ENCODE measurements at places on chromosomes 7 and 10.

DNA sequence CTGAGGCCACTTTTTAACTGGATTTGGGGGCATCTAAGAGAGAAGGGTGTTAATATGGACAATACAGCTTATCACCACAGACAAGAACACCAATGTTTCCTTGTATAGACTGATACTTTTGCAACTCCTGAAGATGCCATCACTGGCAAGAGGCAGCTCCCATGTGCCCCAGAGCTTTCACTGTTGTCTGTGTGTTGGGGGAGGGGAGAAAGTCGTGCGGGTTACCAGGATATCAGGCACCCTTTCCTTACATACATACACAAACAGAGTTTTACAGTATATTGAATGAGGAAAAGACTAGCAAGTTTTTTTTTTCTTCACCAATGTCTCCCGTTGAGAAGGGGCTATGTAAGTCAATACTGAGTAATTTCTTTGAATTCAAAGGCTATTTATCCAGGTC is 4.1 kb upstream of the DLX6 start:
- no peak for DNase-seq

DNA sequence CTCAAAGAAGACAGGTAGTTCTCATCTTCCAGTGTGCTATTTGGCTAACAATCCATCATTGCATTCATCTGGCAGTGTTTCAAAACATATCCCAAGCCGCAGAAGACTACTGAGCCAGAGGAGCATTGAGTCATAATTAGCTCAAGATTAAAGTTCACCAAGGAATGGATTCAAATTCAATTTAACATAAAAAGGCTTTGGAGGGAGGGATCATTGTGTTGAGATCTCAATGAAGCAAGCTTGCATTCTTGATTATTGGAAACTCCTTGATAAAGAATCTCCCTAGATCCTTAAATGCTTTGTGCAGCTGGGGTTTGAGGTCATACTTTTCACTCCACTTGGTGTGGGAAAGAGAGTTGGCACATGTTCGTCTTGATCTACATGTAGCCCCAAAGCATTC is 142.8 kb upstream of the SEMA3A start:
- DNase-seq = no peak

DNA sequence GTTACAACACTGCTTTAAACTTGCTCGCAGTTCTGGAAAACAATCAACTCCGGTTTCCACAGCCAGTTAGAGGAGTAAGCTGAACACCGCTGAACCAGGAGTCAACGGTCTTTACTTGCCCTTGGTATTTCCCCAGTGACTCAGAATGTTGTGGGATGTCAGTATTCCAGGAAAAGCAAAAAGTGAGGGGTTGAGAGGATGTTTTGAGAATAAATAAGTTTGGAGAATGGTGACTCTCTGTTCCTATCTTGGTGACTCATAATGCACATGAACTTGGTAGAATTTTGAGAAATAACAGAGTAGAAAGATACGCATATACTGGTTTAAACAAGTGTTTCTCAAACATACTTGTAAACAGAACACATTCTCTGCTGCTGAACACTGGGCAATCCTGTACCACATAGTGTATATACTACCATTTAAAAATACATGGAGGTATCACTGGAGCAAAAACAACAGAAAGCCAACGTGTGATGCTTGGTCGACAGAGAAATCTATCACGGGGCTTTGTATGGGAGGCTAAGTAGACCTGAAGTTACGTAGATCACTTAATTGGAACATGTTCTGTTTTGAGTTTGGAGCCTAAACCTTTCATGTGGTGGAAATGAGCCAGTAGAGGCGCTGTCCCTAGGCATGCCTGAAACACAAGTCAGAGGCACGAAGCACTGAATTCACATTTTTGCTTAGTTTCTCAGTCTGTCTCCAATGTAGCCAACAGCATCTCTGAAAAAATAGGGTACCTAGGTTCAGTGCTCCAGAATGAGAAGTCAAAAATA is 534.3 kb downstream of the PARD3 start:
- peak; percentile 84 for DNase-seq

DNA sequence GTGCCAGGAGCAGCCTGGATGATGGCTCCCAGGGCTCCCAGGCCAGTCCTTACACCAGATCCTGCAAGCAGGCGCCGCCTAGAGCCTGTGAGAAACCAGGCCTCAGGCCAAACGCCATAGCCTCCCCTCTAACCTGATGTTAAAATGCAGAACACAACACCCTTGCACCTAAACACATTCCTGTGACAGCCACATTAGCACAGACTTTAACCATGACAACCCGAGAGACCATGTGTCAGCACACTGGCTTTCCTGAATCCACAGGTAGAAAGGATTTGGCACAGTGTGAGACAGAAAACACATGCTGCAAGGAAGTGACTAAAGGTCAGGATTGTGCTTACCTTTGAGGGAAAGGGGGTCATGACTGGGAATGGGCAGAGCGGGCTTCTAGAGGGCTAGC is 59.9 kb downstream of the SGMS1 start:
- DNase-seq = no peak

- peak; percentile 33 for DNase-seq
Measured at GRCh38 chr7:136405931-136406777, 429.0 kb upstream of the MTPN start.

DNA sequence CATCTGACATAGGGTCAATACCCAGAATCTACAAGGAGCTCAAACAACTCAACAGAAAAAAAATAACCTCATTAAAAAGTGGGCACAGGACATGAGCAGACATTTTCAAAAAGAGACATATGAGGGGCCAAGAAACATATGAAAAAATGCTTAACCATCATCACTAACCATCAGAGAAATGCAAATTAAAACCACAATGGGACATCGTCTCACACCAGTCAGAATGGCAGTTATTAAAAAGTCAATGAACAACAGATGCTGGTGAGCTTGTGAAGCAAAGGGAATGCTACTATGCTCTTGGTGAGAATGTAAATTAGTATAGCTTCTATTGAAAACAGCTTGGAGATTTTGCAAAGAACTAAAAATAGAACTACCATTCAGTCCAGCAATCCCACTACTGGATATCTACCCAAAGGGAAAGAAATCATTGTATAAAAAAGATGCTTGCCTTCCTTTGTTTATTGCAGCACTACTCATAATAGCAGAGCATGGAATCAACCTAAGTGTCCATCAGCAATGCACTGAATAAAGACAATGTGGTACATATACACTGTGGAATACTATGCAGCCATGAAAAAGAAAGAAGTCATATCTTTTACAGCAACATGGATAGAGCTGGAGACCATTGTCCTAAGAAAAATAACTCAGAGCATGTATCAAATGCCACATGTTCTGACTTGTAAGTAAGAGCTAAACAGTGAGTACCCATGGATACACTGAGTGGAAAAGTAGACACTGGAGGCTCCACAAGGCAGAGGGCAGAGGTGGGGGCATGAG is 139.8 kb downstream of the ADARB2 start:
- DNase-seq = no peak

- DNase-seq = no peak
Measured at GRCh38 chr10:74088722-74089121, 61.9 kb downstream of the AP3M1 start.

DNA sequence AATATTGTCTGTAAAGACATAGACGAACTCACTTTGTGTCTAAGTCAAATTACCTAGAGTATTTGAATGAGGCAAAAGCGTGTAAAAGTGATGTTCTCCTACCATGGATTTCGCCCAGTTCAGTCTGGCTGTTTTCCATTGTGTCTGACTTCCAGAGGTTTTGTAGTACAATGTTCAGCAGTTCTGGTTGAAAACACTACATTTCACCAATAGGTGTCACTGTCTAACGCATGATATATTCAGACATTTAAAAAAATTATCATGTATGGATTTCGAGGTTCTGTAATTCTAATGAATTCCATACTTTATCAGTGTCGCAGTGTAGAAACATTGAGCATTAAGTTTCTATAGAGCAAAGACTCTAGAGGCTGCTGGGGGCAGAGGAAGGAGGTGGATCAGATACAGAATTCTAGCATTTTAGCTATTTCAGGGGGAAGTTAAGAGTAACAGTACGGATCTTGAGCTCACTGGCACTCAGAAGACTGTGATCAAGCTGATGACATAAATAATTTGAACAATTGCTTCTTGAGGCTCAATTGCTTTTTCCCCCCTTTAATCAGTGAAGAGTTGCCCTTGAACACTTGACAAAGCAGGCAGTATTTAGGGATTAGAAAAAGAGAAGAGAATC is 196.9 kb upstream of the RHOBTB1 start:
- peak; percentile 51 for DNase-seq

- DNase-seq = no peak
Measured at GRCh38 chr10:110657973-110658691, 14.0 kb downstream of the RBM20 start.
